ENCODE measurements at places on chromosomes 3 and 15.
A peak's percentile ranks its signal among the peaks of the same experiment; 100 is the strongest.

- peak overlapping the region; percentile 78 for H3K4me3 ChIP-seq
- DNase-seq, result peak; percentile 57
- peaks cover 30% of the 10 kb centered on the region for H3K36me3 ChIP-seq
- H3K4me1 ChIP-seq, result peaks cover 64% of the 10 kb centered on the region
Observed at GRCh38 chr3:172511783-172512762, 11.2 kb downstream of the TNFSF10 start.

GRCh38 chr15:93895976-93896770, 335.2 kb upstream of the MCTP2 start:
- H3K4me3 ChIP-seq, result no peak overlapping the region
- H3K27ac ChIP-seq, result no peak overlapping the region
- no peak for DNase-seq
- H3K36me3 ChIP-seq, result no peaks in the 10 kb centered on the region
- H3K4me1 ChIP-seq, result no peaks in the 10 kb centered on the region
- H3K27me3 ChIP-seq, result no peaks in the 10 kb centered on the region

GRCh38 chr3:101972430-101973162, 123.3 kb downstream of the NFKBIZ start:
- H3K27ac ChIP-seq, result peak overlapping the region; percentile 31
- DNase-seq, result no peak
- H3K36me3 ChIP-seq, result peaks cover 15% of the 10 kb centered on the region
- H3K27me3 ChIP-seq, result no peaks in the 10 kb centered on the region

DNA sequence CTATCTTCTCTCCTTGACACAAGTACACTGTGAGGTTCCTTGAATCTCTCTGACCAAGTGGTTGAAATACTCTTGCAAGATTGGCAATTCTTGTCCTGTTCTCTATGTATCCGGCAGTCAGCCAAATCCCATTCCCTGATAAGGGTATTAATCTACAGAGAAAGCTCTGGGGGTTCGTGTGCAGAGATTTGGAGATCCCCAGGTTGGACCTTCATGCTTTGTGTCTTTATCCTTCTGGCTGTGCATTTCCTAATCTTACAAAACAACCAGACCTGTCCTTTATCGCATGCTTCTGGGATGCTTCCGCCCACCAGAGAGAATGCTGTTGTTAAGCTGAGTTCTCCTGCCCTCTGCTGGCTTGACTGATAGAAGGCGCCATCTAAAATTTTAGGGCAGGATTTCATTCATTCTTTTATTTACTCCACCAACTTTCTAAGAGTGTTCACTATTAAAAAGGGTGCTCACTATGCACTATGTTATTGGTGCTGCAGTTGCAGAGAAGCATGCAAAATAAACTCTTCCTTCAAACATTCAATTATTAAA, 8.6 kb upstream of the SST start:
- DNase-seq, result peak; percentile 29
- H3K27me3 ChIP-seq, result peaks cover 53% of the 10 kb centered on the region
- H3K4me3 ChIP-seq, result no peak overlapping the region
- H3K36me3 ChIP-seq, result no peaks in the 10 kb centered on the region

DNA sequence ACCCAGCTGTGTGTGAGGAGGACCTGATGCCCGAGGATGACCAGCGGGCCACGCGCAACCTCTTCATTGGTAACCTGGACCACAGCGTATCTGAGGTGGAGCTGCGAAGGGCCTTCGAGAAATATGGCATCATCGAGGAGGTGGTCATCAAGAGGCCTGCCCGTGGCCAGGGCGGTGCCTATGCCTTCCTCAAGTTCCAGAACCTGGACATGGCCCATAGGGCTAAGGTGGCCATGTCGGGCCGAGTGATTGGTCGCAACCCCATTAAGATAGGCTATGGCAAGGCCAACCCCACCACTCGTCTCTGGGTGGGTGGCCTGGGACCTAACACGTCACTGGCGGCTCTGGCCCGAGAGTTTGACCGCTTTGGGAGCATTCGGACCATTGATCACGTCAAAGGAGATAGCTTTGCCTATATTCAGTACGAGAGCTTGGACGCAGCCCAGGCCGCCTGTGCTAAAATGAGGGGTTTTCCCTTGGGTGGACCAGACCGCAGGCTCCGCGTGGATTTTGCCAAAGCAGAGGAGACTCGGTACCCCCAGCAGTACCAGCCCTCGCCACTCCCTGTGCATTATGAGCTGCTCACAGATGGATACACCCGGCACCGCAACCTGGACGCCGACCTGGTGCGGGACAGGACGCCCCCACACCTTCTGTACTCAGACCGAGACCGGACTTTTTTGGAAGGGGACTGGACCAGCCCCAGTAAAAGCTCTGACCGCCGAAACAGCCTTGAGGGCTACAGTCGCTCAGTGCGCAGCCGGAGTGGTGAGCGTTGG, 1.5 kb downstream of the RBM15B start:
- H3K27me3 ChIP-seq, result no peaks in the 10 kb centered on the region
- H3K4me3 ChIP-seq, result peak overlapping the region; percentile 86
- H3K36me3 ChIP-seq, result peaks cover 64% of the 10 kb centered on the region
- H3K27ac ChIP-seq, result peak overlapping the region; percentile 93
- no peak for DNase-seq

DNA sequence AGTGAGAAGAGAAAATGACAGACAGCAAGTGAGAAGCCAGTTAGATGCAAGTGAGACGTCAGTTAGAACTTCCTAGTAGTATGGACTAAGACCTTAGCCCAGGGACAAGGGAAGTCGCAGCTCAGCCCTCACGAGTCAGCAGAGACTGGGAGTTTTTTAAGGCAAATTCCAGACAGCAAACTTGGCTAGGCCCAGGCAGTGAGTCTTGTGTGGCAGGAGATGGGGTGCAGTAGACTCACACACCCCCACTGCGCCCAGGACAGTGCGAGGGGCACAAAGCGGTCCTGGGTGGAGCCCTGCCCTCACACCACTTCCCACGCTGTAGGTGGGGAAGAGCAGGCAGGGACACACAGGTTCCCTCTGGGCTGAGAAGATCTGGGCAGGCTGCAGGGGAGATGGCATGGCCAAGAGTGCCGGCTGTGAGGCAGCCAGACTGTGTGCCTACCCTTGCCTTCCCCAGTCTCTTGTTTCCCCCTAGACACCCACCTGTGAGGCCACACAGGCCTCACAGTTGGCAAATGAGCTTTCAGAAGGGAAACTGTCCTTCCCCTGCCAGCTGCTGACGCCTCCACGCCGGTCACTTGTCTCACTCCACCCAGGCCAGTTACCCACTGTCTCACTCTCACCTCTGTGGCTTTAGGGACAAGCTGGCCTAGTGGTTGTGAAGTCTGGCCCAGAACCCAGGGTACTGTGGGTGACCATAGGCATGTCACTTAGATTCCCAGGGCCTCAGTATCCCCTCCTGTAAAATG, 13.7 kb upstream of the PRKCD start:
- no peak for DNase-seq
- H3K36me3 ChIP-seq, result no peaks in the 10 kb centered on the region
- no peak overlapping the region for H3K4me3 ChIP-seq
- H3K4me1 ChIP-seq, result peaks cover 7% of the 10 kb centered on the region
- no peak overlapping the region for H3K27ac ChIP-seq

DNA sequence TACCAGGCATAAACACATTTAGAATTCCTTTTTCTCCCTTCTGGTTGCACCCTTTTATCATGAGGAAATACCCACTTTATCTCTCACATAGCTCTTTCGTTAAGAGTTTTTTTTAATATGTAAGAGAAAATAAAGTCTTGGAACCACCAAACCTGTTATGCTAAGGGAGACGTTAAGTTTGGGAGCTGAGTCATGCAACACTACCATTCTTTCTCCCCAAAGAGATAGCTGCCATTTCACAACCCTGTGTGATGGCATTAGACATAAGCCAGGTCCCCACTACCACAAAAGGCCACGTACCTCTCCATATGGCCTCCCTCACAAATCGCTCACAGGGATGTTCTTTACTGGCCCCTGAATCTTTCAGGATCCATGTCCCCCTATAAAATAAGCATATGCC, 7.6 kb upstream of the NIPA1 start:
- no peaks in the 10 kb centered on the region for H3K27me3 ChIP-seq
- DNase-seq, result no peak
- H3K36me3 ChIP-seq, result peaks cover 3% of the 10 kb centered on the region

DNA sequence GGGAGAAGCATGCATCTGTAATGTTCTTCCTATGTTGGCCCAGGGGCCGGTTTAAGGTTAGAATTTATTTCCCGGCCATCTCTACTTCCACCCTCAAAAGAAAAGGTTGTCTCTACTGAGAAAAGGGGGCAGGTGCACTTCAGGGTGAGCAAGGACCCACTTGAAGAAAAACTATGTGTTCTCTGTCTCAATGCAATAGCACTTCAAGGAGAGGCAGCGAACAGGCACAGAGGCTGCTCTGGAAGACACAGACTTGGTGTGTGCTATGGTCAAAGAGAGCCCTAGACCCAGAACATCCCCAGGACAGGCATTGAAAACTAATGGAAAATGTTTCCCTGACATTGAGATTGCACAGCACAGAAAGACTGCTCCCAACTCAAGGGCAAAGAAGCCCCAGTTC, 7.6 kb downstream of the MINDY4B start:
- H3K27ac ChIP-seq, result no peak overlapping the region
- no peak overlapping the region for H3K4me3 ChIP-seq
- no peaks in the 10 kb centered on the region for H3K27me3 ChIP-seq

GRCh38 chr3:161838021-161838420, 341.4 kb downstream of the OTOL1 start:
- no peaks in the 10 kb centered on the region for H3K36me3 ChIP-seq
- no peaks in the 10 kb centered on the region for H3K27me3 ChIP-seq
- DNase-seq, result no peak
- no peak overlapping the region for H3K27ac ChIP-seq
- no peak overlapping the region for H3K4me3 ChIP-seq

DNA sequence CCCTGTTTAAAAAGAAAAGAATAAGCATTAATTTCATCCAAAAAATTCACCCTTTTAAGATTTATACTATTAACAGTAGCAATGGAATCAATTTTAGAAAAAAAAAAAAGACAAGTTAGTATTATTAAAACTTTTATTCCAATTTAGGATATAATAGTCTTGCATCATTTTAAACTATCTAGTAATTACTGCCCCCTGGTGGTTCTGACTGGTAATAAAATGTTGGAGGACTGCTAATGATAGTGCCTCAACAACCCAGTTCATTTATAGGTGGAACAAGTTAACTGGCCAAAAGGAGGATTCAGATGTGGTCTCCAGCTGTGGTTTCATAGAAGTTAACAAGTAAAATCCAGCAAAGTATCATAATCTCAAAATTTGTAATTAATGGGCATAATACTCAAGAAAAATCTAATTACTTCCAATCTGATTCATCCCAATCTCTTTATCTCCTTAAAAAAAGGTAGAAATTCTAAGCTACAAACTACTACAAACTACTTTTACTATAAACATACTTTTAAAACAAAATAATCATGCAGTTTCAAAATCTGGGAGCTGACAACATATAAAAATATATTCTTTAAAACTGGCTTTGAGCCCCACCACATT, 30.7 kb upstream of the WDR49 start:
- no peak overlapping the region for H3K4me3 ChIP-seq
- H3K4me1 ChIP-seq, result peaks cover 11% of the 10 kb centered on the region
- H3K27ac ChIP-seq, result no peak overlapping the region
- no peaks in the 10 kb centered on the region for H3K27me3 ChIP-seq
- DNase-seq, result peak; percentile 19

DNA sequence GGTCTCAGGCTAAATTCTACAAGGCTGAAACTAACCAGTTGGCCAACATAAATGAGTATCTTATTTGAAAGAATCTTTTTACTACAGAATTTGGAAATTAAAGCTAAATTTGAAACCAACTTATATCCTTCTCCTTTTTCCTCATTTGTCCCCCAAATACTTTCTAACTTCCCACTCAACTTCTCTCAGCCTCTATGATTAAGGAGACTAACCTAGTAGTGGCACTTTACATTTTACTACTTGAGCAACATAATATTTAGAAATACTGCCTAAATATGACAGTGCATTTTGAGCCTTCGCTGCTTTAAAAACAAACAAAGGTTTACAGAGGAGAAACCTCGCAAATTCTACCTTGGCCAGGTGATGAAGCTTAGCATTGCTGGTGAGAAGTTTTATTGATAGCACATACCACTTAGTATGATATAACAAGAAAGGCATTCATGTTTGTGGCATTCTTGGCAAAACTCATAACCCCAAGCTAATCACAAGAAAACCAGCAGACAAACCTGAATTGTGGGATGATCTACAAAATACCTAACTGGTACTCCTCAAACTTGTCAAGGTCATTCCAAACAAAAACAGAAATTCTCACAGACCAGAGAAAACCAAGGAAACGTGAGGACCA, 432.1 kb upstream of the CFAP20DC start:
- no peaks in the 10 kb centered on the region for H3K27me3 ChIP-seq
- H3K4me3 ChIP-seq, result no peak overlapping the region
- no peak for DNase-seq
- H3K36me3 ChIP-seq, result no peaks in the 10 kb centered on the region

DNA sequence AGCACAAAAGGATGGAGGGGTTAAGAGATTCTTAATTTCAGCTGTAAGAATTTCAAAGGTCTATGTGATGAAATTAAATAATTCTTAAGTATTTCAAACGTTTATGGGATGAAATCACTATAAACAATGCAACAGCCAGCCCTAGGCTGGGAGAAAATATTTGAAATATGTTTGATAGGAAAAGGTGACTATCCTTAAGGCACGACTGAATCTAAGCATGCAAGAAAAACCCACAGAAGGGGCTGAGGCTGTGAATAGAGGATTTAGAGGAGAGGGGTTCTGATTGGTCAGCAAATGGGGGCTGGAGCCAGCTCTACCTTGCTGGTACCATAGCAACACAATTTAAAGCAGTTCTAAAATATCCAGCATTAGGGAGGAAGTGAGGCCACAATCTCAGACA, 220.8 kb upstream of the ATP10A start:
- peaks cover 39% of the 10 kb centered on the region for H3K4me1 ChIP-seq
- H3K4me3 ChIP-seq, result no peak overlapping the region
- no peak for DNase-seq
- peaks cover 9% of the 10 kb centered on the region for H3K27me3 ChIP-seq

DNA sequence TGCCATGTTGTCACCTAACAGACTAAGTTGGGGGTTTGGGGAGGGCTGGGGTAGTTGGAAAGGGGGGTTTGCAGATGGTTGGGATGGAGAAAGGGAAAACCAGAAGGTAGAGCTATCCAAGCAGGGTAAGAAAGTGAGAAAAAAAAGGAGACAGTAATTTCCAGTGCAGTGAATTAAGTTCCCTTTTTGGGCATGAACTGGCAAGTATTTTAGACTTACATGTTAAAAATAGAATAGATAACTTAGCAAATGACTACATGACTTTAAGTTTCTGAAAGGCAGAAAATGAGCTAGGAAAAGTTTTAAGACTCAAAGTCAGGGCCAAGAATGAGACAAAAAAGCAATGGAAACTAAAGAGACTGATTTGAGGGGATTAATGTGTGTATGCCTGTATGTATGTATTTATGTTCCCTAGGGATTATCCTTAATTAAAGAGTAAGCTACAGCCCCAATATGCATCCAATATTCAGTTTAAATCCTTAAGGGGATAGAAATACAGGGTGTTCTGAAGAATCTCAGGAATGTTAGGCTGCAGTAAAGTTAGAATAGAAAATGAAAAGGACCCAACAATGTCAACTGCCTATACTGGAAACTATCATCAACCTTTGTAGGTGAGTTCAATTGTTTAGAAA, 285.2 kb upstream of the MME start:
- no peaks in the 10 kb centered on the region for H3K27me3 ChIP-seq
- no peak overlapping the region for H3K27ac ChIP-seq
- H3K4me1 ChIP-seq, result peaks cover 7% of the 10 kb centered on the region
- H3K36me3 ChIP-seq, result no peaks in the 10 kb centered on the region
- H3K4me3 ChIP-seq, result no peak overlapping the region
